NCI-H1930 (cell line): ENCODE measurements at places on chromosomes 6 and 20.

DNA sequence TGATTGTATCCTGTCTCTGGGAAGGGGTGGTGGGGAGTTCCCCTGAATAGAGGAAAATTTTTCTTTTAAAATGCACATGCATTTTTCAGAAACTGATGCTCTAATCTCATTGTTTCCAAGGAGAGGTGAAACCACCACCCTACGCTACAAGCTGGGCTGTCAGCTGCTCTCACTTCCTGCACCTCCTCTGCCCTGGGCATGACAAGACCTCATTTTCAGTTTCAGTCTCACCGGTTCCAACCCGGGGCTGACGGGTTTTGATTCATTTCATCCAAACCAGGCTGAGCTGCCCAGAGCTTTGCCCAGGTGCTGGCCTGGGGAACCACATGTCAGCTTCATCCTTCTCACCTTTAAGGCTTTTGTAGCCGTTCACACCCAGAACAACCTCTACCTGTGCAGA lies 99.7 kb downstream of the EYA2 start:
- no peak for DNase-seq

GRCh38 chr6:143426026-143426425 lies 24.5 kb downstream of the ADAT2 start:
- DNase-seq, result no peak

GRCh38 chr6:166553563-166554271 lies 32.8 kb downstream of the RAMACL start:
- DNase-seq, result no peak

DNA sequence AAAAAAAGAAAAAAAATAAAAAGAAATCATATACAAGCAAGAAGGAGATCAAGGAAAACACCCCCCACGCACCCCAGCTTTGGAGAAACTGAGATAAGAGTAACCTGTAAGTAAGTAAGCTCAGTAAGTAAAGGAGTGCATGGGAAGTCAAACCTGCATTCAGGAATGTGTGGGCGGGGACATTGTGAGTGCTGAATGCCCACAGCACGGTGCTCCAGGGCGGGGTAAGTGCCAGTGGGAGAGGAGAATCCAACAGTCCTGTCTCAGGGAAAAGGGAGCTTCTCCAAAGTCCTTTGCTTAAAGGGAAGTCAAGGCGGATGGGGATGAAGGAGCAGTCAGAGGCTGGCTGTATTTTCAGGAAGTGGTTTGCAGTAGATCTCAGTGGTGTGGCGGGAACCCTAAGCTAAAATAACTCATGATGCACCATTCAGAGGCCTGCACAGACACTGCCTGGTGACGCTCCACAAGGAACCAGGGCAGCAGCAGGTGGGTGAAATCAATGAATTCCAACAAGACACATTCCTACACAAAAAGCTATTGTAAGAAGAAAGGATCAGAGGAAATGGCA lies 368.0 kb downstream of the QKI start:
- DNase-seq, result no peak

DNA sequence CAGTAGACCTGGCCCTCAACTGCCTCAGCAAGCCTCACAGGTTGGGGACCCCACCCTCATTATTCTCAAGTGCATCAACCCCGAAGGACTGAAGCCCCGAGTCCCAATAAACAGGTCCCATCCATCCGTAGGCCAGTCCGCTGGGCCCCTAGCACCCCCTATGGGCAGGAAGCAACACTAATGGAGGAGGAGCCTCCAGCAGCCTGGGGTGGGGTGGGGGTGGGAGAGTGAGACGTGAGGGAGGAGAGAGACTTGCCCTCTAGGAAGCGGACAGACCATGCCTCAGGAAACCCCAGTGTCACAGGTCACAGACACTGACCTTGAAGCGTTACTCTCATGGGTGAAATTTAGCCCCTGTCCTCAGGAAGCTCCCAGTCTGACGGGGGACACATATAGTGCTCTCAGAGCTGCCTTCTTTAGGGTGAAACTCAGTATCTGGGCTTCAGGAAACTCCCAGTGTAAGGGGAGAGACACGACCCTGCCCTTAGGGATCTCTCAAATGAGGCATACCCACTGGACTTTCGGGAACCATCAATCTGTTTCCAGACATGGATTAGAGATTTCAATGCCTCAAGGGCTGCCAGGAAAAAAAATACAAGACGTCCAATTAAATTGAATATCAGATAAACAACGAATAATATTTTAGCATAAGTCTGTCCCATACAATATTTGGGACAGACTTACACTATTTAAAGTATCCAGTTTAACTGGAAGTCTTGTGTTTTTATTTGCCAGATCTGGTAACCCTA lies 125.8 kb downstream of the MRPL14 start:
- no peak for DNase-seq
